Epithelial cell of esophagus (primary cell): ENCODE measurements at places on chromosomes 16 and 17.

DNA sequence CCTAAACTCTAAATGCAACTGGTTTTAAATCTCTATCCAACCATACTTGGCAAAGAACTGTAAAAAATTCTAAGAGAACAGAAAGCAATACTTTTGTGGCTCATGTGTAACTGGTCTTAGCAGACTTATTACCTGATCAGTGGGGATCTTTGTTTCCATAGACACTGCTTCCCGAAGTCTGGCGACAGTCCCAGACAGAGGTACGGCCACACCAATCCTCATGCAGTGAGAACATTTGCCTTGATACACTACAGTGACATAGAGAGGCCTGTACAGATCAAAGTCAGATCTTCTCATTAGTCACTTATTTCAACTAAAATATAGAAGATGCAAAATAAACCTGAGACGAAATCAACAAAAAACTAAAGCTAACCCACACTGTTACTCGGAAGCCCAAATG is 43.9 kb downstream of the USP31 start:
- no peak for DNase-seq

DNA sequence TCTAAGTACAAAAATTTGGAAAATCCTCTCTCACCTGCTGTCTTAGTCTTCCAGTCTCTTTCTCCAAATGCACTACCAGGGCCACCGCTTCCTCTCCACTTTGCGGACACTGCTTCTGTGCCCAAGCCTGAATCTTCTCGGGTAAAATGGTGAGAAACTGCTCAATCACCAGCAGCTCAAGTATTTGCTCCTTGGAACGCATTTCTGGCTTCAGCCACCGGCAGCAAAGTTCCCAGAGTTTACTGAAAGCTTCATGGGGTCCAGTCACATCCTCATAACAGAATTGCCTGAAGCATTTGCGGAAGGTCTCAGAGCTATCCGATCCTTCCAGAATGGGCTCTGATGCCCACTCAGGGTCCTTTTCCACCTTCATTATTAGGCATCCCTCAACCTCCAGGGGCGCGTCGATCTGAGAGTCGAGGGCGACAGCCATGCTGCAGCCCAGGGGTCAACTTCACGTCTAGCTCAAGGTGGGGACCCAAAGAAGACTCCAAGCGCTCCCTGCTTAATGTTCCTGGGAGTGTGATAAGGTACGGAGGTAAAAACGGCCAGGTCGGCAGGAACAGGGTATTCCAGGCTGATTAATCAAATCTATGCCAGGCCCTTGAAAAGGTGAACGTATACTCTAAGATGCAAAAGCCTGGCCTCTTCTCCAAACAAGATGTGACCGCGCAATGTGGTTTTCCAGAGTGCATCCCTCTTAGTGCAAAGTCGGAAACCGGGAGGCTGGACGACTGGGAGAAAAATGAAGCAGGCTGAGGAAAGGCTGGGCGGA is 763 bp downstream of the ZKSCAN2 start:
- DNase-seq, result peak; percentile 10

DNA sequence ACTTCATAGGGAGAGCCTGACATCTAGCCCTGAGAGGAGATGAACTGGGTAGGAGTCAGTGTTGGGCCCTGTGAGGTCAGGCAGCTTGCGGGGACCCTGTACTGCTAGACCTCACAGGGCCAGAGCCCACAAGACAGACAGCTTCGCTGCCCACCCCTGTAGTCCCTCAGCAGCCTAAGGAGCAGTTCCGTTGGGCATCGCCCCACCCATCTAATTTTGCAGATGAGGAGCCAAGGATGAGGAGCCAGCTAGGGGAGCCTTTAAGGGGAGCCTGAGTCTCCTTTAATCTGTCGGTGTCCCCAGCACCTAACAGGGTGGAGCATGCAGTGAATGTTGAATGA is 755 bp upstream of the TUFM start:
- DNase-seq, result no peak

DNA sequence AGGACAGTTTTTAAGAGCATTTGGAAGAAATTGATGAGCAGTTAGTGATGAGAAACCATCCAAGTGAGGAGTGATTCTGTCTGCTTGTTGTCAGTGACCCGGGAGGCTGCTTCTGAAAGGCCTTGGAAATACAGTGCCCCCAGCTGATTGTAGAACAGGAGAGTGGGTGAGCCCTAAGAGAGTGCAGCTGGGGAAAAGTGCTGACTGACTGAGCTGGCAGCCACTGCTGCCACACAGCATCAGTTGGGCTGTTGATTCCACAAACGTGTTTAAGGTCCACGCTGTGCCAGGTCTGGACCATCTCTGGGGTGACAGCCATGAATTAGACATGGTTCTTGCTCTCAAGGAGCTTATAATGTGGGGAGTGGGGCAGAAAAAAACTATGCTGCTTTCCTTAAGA is 18.9 kb downstream of the NUP93 start:
- DNase-seq, result no peak

DNA sequence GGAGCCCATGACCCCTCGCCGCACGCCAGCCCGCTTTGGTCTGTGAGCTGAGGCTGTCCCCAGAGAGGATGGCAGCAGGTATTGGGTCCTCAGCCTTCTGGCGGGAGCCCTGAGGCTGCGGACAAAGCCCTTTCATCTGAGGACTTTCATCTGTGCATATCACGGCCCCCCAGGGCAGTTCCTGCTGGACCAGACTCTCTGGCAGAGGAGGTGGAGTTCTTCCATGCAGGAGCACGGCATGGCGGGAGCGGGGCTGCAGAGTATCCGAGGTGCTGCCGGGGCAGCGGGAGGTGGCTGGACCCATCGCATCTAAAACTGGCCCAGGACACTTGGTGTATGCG is 18.8 kb downstream of the DHX38 start:
- DNase-seq, result no peak

DNA sequence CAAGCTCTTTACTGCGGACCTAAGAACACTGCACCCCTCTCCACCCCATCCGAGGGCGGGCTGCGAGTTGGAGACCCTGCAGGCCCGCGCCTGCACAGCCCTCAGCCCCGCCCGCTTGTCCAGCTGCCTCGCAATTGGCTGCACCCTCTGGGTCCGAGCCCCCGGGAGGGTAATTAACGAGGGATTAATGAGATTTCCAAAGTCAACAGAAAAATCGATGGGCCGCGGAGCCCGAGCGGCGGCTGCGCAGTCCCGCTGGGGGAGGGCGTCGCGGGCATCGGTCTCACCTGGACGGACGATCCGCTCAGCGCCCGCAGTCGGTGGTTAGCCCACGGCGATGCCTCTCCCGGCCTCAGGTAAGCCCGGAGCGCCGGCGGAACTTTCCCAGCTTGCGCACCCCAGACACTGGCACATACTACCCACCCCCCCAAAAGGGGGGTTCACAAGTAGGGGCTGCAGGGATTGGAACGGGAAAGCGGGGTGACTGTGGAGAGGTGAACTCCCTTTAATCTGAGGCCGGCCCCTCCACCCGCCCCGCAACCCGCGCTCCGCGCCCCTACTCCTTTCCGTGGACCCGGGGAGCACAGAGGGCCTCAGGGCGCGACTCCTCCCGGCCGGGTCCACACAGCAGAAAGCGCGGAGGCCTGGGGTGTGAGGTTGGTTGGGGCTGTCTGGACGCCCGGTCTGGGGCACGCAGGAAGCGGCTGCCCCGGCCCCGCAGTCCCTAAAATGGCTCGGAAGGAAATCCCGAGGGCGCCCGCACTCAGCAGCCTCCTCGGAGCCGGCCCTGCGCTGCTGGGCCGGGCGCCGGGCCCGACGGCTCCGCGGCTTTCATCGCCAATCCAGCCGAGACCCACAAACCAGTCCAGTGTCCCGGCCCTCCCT is at the start of gene OTOP3:
TSS of gene OTOP3 (plus strand) at position 314 of the 885 bp plus-strand sequence. CDS start at position 338, 24 bp downstream.
- no peak for DNase-seq

DNA sequence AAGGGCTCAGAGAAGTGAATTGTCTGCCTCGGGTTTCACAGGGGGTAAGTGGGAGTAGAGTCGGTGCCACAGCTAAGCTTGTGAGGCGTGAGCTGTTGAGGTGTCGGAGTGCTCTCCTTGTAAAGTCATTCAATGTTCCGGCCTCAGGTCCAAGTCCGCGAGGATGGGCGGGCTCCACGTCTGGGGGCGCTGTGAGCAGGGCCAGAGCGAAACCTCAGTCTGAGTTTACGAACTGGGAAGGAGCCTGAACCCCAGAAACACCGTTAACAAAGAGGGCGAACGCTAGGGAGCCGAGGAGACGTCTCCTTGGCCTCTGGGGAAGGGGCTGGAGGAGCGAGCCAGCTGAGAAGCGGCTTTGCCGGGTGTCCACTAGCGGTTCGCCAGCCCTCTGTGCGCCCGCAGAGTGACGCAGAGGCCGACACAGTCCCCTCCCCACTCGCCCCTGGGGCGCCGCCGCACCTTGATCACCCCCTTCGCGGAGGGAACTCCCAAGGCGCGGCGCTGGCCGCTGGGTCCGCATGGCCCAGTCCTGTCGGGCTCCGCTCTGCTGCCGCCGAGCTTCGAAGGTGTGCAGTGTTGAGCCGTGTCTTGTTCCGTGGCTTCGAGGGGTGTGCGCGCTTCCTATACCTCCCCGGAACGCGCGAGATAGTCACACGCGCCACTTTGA is 4.9 kb downstream of the IRX3 start:
- DNase-seq, result no peak

GRCh38 chr17:2452216-2452750 is 51.4 kb upstream of the MNT start:
- DNase-seq, result no peak

DNA sequence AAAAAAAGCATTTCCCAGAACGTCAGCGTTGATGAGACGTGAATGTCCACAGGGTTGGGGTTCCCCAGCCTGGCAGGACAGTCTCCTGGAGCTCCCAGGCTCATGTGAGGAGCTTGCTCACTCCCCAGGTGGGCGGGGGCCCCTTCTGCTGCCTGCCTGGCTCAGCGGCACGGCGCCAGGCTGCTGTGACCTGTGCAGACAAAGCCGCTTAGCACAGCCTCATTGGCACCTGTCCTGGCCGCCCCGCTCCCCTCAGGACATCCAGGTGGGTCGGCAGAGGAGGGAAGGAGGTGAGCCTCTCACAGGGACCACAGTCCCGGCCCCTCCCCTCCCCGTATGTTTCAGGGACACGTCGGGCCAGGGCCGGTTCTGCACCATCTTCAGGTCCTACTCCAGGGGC is 12.9 kb upstream of the WFIKKN1 start:
- DNase-seq, result no peak

- no peak for DNase-seq
Observed at GRCh38 chr17:70769956-70770355, 600.6 kb downstream of the KCNJ2 start.

GRCh38 chr16:71658771-71659170 is 32.8 kb downstream of the MARVELD3 start:
- no peak for DNase-seq

DNA sequence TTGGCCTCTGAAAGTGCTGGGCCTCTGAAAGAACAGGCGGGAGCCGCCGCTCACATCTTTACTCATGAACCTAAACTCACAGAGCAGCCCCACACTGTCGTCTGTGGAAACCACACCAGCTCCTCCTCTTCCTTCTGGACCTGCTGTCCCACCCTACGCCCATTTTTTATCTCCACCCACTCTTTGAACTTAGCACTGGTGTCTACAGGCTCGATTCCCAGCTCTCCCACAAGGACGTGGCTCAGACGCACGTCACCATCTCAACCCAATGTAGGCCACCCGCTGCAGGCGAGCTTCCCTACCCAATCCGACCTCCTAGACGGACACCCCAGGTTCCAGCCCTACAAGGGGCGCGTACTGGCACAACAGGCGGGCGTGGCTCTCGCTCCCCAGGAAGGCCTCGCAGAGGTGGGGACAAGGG is 62.2 kb downstream of the NXN start:
- DNase-seq, result no peak

DNA sequence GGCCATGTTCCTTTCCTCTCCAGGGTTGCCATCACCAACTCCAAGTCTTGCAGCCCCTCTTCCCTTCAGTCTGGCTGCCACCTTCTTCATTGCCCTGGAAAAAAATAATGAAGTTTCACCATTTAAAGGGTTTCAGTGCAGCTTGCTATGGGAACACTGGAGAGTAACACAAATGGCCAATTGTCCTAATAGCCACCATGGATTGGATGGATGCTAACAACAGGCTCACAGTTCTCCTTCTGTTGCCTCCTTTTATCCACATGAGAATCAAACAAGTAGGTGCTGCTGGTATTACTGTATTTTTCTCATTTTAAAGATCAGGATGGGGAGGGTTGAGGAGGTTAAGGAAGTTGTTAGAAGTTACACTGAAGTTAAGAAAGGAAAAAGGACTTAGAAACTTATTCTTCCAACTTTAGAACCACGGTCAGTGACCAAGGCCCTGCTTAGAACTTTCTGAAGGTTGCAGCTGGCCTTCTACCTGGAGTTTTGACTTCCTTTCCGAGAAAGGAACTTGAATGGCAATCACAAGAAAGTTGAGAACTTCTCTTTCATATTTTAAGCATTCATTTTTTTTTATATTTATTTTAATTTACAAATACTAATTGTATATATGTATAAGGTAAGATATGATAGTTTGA is 198.0 kb upstream of the MAF start:
- DNase-seq, result no peak

DNA sequence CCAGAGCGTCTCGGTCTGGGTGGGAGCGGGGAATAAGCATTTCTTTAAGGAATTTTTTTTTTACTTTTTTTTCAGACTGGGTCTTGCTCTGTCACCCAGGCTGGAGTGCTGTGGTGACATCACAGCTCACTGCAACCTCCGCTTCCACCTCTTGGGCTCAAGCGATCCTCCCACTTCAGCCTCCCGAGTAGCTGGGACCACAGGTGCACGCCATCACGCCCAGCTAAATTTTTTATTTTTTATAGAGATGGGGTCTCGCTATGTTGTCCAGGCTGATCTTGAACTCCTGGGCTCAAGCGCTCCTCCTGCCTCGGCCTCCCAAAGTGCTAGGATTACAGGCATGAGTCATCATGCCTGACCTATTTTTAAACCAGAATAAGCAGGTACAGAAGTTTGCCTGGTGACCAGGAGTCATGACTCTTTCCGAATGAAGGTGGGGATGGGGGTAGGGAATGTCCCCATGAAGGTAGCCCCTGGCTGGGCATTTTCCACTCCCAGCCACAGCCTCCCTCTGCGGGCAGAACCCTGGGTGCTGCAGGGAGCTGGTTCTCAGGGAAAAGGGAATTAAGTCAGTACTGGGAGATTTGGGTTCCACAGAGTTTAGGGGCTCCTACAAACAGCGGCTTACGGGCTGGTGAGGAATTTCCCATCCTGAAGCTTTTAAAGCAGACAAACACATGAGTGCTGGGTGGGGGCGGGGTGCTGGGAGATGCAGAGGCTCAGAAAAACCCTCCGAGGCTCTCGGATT is 48.3 kb downstream of the TBC1D16 start:
- peak; percentile 20 for DNase-seq
